ENCODE measurements at places on chromosomes 6 and 20. TPM values are rescaled to one million over a fixed set of nuclear protein-coding genes. Genes with fewer than 3 reads are reported as not detected.

Gene SLC17A3
- polyA plus RNA-seq, result 0.95 TPM

Gene SIRPD
- 0.09 TPM for polyA plus RNA-seq

Gene CDSN
- polyA plus RNA-seq, result not detected

Gene CYP39A1
- polyA plus RNA-seq, result 8.1 TPM

Gene MARCKS
- polyA plus RNA-seq, result 202 TPM

Gene FUT9
- 6.4 TPM for polyA plus RNA-seq

Gene BMP6
- polyA plus RNA-seq, result 7.7 TPM

Gene WFDC10B
- polyA plus RNA-seq, result not detected

Gene RNF217
- 16.4 TPM for polyA plus RNA-seq

Gene FHL5
- polyA plus RNA-seq, result 0.13 TPM

Gene PCED1A
- 74.9 TPM for polyA plus RNA-seq

Gene LY6G6D
- polyA plus RNA-seq, result not detected

Gene MAS1
- polyA plus RNA-seq, result 0.03 TPM

Gene SLC22A1
- polyA plus RNA-seq, result 1.5 TPM

Gene CD83
- polyA plus RNA-seq, result 12.7 TPM

Gene POU5F1
- polyA plus RNA-seq, result 9.2 TPM

Gene TGM3
- 0.68 TPM for polyA plus RNA-seq

Gene SLC17A1
- 24.6 TPM for polyA plus RNA-seq

Gene SLC12A5
- 3.4 TPM for polyA plus RNA-seq

Gene OPRL1
- 1.1 TPM for polyA plus RNA-seq

Gene SMPDL3A
- 13.4 TPM for polyA plus RNA-seq

Gene DEFB125
- not detected for polyA plus RNA-seq

Gene RNF144B
- polyA plus RNA-seq, result 15.9 TPM

Gene METTL24
- polyA plus RNA-seq, result 11.9 TPM

Gene MMP24
- 3.2 TPM for polyA plus RNA-seq

Gene EPM2A
- 12.8 TPM for polyA plus RNA-seq

Gene CALHM4
- 0.43 TPM for polyA plus RNA-seq

Gene GSTA3
- 0.27 TPM for polyA plus RNA-seq

Gene BANF2
- not detected for polyA plus RNA-seq

Gene GATA5
- polyA plus RNA-seq, result 11.0 TPM

Gene PDE7B
- polyA plus RNA-seq, result 8.1 TPM

Gene SRMS
- 0.26 TPM for polyA plus RNA-seq

Gene PI16
- polyA plus RNA-seq, result 0.45 TPM

Gene SNAI1
- polyA plus RNA-seq, result 15.3 TPM

Gene CST7
- 0.24 TPM for polyA plus RNA-seq

Data from renal pelvis (tissue), 12 donors.